NCI-H1092 treated with DMSO at 0.1 percent for 48 hours (cell line): ENCODE measurements at places on chromosomes 16 and 17.

- peak; percentile 12 for DNase-seq
These were observed 9.1 kb upstream of the ANKFN1 start for GRCh38 chr17:56144223-56144622.

DNA sequence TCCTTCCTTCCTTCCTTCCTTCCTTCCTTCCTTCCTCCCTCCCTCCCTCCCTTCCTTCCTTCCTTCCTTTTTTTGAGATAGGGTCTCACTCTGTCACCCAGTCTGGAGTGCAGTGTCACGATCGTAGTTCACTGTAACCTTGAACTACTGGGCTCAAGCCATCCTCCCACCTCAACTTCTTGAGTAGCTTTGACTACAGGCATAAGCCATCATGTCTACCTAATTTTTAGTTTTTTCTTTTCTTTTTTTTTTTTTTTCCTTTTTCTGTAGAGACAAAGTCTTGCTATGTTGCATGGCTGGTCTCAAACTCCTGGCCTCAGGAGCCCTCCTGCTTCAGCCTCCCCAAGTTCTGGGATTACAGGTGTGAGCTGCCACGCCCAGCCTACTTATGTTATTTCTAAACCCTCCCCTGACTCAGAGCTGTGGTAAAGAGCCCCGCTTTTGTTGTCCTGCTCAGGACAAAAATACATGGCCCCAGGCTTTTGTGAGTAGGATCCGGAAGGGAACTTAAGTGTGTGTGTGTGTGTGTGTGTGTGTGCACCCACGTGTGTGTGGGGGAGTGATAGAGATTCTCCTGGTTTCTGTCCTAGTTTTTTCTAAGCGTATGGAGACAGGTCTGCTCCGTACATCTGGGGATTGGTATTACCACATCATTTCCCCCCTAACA is 67.1 kb downstream of the PRKCB start:
- DNase-seq, result no peak

DNA sequence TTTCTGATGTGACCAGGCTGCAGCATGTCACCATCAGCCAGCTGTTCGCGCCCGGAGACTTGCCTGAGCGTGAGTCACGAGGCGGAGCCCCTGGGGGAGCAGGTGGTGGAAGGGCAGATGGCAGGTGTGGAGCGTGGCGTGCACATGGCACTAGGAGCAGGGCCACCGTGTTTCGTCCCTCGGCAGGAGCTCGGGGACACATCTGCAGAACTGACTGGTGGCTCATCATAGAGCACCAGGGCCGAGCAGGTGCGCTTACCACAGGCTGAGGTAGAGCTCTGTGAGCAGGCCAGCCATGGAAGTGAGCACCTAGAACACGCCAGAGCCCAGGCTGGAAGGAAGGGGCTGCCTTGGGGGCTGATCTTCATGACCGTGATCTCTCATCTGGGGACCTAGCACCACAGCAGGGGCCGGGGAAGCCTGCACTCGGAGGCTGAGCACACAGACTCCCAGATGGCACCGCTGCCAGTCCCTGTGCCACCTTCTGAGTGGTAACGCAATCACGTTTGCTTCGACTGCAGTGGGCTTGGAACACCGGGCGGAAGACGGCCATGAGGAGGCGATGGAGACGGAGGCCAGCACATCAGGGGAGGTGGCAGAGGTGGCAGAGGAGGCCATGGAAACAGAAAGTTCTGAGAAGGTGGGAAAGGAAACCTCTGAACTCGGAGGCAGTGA is 61.8 kb upstream of the ENDOV start:
- no peak for DNase-seq

- DNase-seq, result no peak
These were observed 11.8 kb upstream of the WSB1 start for GRCh38 chr17:27282054-27282551.

DNA sequence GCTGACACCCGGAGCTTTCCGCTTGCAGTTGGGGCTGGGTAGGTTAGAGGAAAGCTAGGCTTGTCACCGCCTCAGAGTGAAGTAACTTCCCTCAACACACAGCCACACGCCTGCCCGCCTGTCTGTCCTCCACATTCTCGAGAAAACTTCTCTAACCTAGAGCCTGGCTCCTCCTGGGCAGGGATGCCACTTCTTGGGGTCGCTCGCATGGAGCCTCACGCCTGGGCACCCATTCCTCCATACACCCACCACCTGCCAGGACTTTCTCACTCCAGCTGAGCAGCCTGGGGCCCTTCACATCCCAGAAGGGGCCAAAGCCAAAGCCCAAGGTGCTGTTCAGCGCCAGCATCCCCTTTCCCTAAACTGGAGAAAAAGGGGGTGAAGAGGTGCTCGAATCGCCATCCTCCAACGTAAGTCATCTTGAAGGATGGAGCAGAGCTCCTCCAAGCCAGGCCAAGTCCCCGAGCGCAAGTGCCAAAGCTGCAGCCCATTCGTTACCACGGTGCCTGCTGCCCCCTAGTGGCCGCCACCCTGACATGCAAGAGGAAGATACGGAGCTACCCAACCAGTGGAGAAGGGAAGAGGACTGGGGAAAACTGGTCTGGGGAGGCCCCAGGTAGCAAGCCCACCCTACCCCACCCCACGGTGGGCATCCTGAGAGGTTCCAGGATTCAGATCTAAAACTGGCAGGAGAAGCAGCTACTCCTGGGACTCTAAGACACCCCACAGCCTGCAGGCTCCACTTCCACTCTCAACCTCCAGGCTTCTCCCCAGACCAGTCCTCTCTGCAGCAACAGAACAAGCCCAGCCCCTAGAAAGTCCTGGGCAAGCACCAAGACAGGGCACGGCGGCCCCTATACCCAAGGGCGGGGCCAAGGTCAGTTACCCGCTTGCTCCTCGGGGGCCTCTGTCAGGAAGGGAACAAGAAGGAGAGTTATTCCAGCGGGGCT is 63.1 kb downstream of the MYO18A start:
- DNase-seq, result peak; percentile 44

- DNase-seq, result no peak
These were observed 18.5 kb downstream of the NME3 start for GRCh38 chr16:1752853-1753252.
